ENCODE measurements at places on chromosomes 11 and 22. TPM values are rescaled to one million over a fixed set of nuclear protein-coding genes. Genes with fewer than 3 reads are reported as not detected.

- no peak overlapping the region for H3K27ac ChIP-seq
- H3K27me3 ChIP-seq: no peaks in the 10 kb centered on the region
- H3K4me1 ChIP-seq: no peaks in the 10 kb centered on the region
- H3K36me3 ChIP-seq: peaks cover 23% of the 10 kb centered on the region
- no peak for DNase-seq
- no peak overlapping the region for H3K4me3 ChIP-seq
Observed at GRCh38 chr22:50367778-50368500, 24.8 kb downstream of the PPP6R2 start.

DNA sequence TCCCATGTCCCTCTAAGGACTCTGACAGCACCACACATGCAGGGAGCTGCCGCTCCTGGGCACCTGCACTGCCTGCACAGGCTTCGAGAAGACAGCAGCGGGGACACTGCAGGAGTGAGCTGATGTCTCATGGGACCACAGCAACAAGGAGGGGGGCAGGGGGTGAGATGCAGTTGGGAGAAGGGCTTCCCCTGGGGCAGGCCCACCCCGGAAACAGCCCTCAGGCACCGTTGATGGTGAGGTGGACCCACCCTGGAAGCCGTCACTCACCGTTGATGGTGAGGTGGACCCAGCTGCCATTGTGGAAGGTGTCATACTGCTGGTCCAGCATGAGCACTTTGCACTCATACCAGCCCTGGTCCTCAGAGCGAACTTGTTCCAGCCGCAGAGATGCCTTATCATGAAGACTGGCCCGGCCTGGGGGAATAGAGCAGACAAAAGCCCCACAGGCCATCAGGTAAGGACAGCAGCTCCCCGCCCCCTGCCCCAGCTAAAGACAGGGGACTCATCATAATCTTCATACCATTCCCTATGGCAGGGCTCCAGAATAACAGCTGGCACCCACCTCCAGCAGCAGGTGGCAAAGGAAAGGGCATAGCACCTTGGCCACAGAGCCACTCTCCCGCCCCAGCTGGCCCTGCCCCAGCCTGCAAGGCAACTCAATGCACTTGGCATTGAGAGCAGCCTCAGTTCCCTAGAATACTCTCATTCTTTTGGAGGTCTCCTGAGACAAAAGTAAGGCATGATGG is 12.6 kb downstream of the IGSF9B start:
- H3K4me1 ChIP-seq: peaks cover 42% of the 10 kb centered on the region
- no peak overlapping the region for H3K27ac ChIP-seq
- DNase-seq: no peak
- H3K27me3 ChIP-seq: no peaks in the 10 kb centered on the region

The TCF20 gene
- 44.7 TPM for total RNA-seq

DNA sequence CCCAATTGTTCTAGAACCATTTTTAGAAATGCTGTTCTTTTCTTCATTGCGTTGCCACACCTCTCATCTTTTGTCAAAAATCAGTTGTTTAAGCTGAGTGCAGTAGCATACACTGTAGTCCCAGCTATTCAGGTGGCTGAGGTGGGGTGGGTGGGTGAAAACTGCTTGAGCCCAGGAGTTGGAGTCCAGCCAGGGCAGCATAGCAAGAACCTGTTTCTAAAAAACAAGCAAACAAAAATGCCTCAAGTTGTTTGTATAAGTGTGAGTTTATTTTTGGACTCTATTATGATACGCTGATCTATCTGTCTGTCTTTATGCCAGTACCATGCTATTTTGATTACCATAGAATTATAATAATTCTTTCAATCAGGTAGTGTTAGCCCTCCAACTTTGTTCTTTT is 62.5 kb upstream of the RRM1 start:
- H3K36me3 ChIP-seq: no peaks in the 10 kb centered on the region
- H3K27ac ChIP-seq: no peak overlapping the region
- H3K4me3 ChIP-seq: no peak overlapping the region

GRCh38 chr11:12359761-12360160 is 17.6 kb upstream of the PARVA start:
- no peak for DNase-seq
- no peaks in the 10 kb centered on the region for H3K36me3 ChIP-seq
- H3K4me3 ChIP-seq: no peak overlapping the region
- no peak overlapping the region for H3K27ac ChIP-seq

DNA sequence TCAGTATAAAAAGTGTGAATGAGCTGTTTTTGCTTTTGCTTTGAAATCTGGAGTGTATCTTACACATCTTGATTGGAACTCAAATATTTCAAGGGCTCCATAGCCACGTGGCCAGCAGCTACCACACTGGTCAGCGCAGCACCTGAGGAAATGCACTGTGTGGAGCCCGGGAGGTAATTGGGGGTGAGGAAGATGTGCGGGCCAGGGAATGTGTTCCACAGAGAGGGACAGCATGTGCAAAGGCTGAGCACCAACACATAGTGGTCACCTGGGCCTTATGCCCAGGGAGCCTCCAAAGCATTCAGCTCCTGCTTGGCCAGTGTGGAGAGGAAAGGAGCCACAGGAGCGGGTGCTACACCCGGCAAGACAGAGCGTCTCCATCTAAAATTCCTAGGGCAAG is 20.8 kb downstream of the RELT start:
- H3K27me3 ChIP-seq: no peaks in the 10 kb centered on the region
- H3K27ac ChIP-seq: peak overlapping the region; percentile 77
- no peaks in the 10 kb centered on the region for H3K4me1 ChIP-seq
- peaks cover 5% of the 10 kb centered on the region for H3K36me3 ChIP-seq
- DNase-seq: no peak
- no peak overlapping the region for H3K4me3 ChIP-seq

DNA sequence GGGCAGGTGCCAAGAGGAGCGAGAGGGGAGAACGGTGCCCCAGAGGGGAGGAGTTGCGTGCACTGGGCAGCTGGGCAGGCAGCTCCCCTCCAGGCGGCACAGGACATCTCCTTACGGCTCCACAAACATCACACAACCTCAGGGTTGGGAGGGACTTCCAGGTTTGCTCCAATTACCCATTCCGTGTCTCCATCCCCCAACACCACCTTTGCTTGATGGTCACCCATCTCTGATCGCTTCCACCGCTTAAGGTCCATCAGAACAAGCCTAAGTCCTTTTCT is 14.5 kb upstream of the TP53AIP1 start:
- no peak overlapping the region for H3K4me3 ChIP-seq
- no peak overlapping the region for H3K27ac ChIP-seq
- no peaks in the 10 kb centered on the region for H3K36me3 ChIP-seq
- DNase-seq: no peak
- no peaks in the 10 kb centered on the region for H3K27me3 ChIP-seq
- peaks cover 7% of the 10 kb centered on the region for H3K4me1 ChIP-seq

DNA sequence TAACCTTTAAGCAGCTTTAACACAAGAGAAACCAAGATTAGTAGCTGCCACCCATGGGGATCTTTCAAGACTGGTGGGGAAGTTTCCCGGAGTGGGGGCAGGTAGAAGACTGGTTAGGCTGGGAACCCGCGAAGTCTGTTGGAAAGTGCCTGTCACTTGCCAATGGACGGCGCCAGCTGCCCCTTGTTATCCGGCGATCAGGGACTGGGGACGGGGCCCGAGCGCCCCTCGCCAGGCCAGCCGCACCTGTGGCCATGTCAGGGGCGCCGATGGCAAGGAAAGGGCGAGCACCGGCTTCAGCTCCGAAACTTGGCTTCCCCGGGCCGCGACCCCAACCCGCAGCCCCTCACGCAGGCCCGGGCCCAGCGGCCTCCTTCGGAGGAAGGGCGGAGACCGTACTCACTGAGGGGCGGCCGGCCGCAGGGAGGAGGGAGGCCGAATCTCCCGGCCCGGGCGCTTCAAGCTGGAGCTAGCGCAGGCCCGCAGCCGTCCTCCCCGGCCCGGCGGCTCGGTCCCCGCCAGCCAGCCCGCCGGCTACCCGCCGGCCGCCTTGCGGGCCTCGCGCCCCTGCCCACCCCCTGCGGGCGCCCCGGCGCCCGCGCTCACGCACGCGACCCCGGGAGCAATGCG is 539 bp downstream of the EIF4ENIF1 start:
- peak; percentile 17 for DNase-seq
- peaks cover 38% of the 10 kb centered on the region for H3K36me3 ChIP-seq
- H3K4me3 ChIP-seq: peak overlapping the region; percentile 88
- peak overlapping the region; percentile 84 for H3K27ac ChIP-seq
- peaks cover 8% of the 10 kb centered on the region for H3K4me1 ChIP-seq

DNA sequence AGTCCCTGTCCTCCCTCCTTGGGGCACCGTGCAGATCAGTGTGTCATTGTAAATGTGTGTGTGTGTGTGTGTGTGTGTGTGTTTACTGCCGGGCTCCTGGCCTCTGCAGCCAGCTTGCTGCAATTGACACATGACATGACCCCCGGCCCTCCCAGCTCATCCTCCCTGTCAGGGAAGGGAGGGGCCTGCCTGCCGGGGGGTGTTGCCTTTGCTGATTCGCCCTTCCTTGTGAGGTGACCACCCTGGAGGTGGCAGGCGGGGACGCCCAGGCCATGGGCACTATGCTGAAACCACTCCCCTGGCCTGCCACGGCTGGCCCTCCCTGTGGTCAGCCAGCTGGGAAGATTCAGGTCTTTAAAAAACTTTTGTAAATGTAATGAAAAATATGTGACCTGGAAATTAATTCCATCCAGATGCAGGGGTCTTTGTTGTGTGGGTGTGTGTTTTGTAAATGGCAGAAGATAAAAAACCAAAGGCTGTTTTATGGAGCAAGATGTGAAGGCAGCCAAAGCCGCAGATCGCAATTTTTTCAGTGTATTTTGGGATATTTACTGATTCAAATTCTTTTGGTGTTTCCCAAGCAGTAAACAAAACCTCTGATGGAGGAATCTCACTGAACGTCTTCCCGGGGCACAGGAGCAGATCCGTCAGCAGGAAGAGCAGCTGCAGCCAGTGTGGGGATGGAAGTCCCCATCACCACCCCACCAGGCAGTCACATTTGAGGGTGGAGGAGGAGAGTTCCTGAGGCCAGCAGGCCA is 23.2 kb downstream of the SHISAL1 start:
- H3K4me3 ChIP-seq: no peak overlapping the region
- H3K27ac ChIP-seq: no peak overlapping the region
- H3K4me1 ChIP-seq: no peaks in the 10 kb centered on the region
- no peak for DNase-seq

The OR52I2 gene
- not detected for total RNA-seq

DNA sequence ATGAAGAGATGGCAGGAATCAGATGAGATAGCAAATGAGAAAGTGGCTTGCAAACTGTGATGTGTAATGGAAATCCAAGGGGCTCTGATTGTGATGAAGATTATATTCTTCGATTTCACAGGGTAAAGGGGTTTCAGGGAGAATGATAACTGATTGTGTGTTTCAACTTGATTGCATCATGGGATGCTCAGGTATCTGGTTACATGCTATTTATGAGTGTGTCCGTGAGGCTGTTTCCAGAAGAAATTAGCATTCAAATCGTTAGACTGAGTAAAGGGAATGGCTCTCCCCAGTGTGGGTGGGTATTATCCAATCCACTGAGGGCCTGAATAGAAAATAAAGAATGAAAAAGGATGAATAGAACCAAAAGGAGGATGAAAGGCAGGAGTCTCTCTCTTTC is 278.7 kb upstream of the LARGE1 start:
- H3K4me1 ChIP-seq: no peaks in the 10 kb centered on the region
- H3K27me3 ChIP-seq: no peaks in the 10 kb centered on the region
- DNase-seq: no peak
- H3K27ac ChIP-seq: no peak overlapping the region

The BTG4 gene
- not detected for total RNA-seq

DNA sequence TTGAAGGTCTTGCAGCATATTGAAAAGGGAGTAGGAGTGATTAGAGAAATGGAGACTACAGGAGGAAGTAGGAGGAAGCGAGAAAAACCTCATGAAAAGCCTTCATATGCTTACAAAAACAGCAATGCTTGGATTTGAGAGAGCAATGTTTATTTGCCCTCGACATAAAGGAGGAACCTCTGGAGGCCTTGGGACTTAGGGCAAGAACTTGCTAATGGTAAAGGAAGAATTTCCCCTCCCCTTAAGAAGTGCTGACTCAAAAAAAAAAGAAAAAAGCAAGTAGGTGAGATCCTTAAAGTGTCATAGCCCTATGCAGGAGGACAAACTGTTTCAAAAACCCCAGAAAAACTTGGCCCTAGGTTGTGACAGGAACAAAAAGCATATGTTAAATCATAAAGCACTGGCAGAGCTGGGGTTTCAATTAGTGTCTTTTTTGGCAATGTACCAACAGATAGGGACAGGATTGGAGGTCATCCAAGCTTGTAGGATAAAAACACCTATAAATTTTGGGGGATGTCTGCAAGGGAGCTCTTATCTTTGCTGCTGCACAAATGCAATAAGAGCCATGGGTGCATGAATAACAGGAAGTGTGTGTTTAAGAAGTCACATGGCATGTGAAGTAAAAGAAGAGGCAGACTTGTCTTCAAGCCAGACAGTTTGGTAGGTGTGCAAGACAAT is 4.9 kb downstream of the GLYAT start:
- H3K36me3 ChIP-seq: no peaks in the 10 kb centered on the region
- H3K27me3 ChIP-seq: no peaks in the 10 kb centered on the region
- H3K4me3 ChIP-seq: no peak overlapping the region
- no peak overlapping the region for H3K27ac ChIP-seq
- DNase-seq: no peak

DNA sequence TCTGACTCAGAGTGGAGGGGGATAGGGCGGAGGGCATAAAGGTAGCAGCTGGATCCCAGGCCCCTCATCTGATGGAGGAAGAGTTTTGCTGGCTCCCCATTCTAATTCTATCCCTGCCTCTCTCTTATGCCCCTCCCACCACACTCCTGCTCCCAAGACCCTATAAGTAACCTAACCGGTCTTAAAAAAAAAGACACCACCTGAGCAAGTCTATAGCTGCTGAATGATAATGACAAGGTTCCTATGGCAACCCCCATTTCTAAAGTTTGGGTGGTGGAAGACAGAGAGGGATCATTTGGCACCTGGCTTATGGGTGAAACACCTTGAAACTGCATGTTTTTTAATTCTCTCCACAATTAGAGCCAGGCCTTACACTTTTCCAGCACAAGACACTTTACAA is 69.6 kb downstream of the LARGE1 start:
- no peak overlapping the region for H3K4me3 ChIP-seq
- H3K27ac ChIP-seq: no peak overlapping the region
- peaks cover 28% of the 10 kb centered on the region for H3K4me1 ChIP-seq

- H3K4me1 ChIP-seq: peaks cover 22% of the 10 kb centered on the region
- peak overlapping the region; percentile 23 for H3K27ac ChIP-seq
- peak overlapping the region; percentile 66 for H3K4me3 ChIP-seq
- H3K36me3 ChIP-seq: no peaks in the 10 kb centered on the region
- DNase-seq: no peak
Observed at GRCh38 chr11:46918788-46919513, 601 bp upstream of the LRP4 start.

DNA sequence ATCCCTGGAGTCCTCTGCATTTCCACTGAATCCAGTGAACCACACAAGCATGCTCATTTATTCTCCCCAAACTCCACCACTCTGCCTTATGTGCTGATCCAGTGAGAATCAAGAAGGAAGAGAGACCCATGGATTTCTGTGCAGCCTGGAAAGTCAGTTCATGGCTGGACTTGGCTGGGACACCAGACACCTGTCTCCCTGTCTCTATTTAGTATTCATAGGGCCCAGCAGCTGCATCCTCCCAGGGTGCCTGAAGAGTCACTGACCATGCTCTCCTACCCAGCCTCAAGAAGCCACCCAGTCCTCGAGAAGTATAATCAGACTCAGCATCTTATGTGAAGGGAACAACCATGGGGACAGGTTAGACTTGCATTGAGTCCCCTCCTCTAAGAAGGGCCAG is 83.2 kb downstream of the ZNF280B start:
- no peak for DNase-seq
- H3K4me3 ChIP-seq: no peak overlapping the region
- peaks cover 93% of the 10 kb centered on the region for H3K27me3 ChIP-seq
- no peak overlapping the region for H3K27ac ChIP-seq
- no peaks in the 10 kb centered on the region for H3K36me3 ChIP-seq
- no peaks in the 10 kb centered on the region for H3K4me1 ChIP-seq

- no peak overlapping the region for H3K4me3 ChIP-seq
- H3K36me3 ChIP-seq: no peaks in the 10 kb centered on the region
- no peak overlapping the region for H3K27ac ChIP-seq
- no peak for DNase-seq
- H3K27me3 ChIP-seq: no peaks in the 10 kb centered on the region
Observed at GRCh38 chr22:48899523-48900326, 927.9 kb downstream of the BRD1 start.
